AG20443 (cell line): ENCODE measurements at places on chromosomes 13 and 19.
A peak's percentile ranks its signal among the peaks of the same experiment; 100 is the strongest.

DNA sequence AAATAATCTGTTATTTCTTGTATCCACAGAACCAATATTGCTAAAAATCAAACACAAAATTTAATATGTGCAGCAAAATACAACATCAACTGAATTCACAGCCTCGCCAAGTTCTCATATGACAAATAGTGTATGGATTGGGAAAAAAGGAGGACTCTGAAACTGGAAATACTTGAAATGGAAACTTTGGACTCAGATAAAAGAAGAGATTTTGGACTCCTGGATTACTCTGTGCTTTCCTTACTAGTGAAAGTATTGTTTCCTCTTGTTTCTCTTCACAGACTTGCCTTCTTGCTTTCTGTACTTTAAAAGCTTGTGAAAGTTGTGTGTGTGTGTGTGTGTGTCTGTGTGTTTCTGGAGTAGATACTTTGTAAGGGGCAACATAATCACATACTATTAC is 1596.3 kb downstream of the PCDH9 start:
- no peak for DNase-seq

DNA sequence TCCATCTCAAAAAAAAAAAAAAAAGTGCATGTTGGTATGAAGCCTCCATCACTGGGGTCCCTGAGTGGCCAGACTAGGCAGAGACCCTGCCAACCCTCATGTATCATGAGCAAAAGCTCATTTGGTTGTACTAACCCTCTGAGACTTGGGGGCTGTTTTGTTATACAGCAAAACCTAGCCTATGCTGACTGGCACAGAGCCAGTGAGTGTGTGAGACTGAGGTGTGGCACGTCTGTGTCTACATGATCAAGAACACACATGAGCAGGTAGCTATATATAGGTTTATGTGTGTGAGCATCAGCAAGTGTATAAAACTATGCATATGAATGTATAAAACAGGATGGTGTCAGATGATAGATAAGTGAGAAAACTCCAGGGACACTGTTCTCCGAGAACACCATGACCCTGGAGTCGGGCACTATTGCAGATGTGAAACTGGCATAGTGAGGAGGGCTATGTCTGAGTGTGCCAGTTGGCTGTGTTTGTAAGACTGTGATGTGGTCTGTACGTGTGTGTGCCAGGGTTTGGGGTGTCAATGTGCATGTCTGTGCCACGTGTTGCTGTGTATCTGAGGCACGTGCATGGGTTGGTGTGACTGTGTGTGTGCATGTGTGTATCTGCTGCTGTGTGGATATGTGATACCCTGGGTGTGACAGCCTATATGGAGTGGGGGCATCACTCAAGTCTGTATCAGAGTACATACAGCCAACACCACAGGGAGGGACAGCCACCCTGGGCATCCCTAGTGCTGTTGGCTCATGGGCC is 44.5 kb downstream of the OLFM2 start:
- no peak for DNase-seq

GRCh38 chr13:112605531-112605990 is 17.6 kb upstream of the TUBGCP3 start:
- DNase-seq, result peak; percentile 46

DNA sequence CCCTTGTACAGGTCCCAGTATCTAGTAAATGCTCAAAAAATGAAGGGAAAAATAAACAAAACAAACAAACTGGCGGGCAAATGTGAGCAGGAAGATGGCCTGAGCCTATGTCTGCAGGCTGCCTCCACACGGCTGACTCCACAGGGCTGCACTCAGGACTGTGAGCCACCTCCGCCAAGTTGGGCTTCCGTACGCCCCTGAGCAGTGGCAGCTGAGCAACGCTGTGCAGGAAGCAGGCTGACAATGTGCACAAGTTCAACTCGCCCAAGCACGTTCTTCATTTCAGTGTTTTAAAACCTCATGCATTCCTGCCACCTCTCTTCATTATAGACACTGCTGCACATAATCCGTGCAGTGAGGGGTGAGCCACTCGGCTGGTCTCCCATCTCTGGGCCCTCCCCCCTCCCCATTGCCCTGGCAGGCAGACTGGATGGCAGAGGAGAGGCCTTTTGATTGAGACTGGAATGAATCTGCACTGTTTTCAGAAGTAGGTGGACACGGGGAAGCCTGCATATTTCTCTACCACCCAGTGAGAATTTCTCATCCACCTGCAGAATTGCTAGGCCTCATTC is 915.3 kb downstream of the UQCRFS1 start:
- no peak for DNase-seq

GRCh38 chr13:73433890-73434289 is 375.1 kb downstream of the KLF5 start:
- DNase-seq, result no peak

DNA sequence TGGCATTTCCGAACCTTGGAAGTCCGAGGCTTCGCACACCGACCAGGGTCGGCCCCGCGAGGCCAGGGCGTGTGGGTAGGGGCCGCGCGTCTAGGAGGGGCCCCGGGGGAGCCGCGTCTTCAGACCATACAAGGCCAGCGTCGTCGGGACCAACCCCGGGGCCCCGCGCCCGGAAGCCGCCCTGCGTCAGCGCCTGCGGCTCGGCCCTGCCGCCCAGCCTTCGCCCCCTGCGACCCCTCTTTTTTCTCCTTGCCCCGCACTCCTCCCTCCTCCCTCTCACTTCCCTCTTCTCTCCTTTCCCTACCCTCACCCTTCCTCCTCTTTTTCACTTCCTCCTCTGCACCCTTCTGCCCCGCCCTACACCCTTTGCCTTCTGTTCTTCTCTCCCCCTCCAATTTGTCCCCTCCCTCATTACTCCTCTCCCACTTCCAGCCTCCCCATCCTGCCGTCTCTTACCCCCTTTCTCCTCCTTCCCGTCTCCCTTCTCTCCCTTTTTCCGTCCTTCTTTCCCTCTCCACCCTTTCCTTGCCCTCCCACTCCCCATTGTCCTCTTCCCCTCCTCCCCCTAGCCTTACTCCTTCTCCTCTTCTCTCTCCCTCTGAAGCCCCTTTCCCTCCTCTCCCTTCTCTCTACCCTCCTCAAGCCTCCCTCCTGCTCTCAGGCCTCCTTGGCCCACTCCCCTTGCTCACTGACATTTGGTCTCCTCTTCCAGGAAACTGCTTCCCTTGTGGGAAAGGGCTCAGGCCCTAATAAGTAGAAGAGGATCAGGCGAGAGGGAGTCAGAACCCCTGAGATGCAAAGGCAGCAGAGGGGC is 2.2 kb upstream of the PLEKHG2 start:
- peak; percentile 51 for DNase-seq

DNA sequence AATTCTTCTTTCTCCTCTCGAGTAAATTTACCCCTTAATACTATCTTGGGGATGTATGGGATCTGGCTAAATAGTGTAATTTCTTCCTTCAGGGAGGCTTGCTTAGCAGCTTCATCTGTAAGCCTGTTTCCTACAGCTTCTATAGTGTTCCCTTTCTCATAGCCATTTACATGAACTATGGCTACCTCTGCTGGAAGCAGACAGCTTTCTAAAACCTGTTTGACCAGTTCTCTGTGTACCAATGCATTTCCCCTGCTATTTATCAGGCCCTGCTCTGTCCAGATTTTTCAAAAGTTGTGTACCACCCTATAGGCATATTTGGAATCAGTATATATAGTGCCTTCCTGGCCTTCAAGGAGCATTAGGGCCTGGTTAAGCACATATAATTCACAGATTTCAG is 113.6 kb upstream of the PCDH9 start:
- DNase-seq, result no peak

DNA sequence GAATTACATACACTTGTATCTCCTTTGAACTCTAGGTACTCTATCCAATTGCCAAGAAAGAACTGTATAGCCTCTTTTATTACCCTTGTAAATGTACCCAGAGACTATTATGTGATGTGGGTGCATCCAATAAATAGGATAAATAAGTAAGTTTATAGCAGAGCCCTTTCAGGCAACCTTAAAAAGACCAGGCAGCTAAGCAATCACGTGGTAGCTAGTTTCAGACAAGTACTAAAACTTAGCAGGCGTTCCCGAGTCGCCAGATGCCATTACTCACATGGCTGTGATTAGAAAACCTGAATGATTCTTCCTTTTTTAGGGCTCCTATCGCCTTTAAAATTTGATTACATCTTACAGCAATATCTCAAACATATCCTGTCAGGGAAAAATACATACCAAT is 1303.0 kb downstream of the EFNB2 start:
- peak; percentile 11 for DNase-seq

- no peak for DNase-seq
Measured at GRCh38 chr13:42075517-42075916, 27.1 kb downstream of the DGKH start.

- DNase-seq, result no peak
Measured at GRCh38 chr19:4991538-4991937, 22.6 kb downstream of the KDM4B start.

GRCh38 chr19:56841193-56841543 is 642 bp upstream of the PEG3 start:
- DNase-seq, result no peak

GRCh38 chr13:39768962-39769361 is 113.5 kb downstream of the COG6 start:
- no peak for DNase-seq

GRCh38 chr19:2488942-2489731 is 13.2 kb downstream of the GADD45B start:
- peak; percentile 71 for DNase-seq

DNA sequence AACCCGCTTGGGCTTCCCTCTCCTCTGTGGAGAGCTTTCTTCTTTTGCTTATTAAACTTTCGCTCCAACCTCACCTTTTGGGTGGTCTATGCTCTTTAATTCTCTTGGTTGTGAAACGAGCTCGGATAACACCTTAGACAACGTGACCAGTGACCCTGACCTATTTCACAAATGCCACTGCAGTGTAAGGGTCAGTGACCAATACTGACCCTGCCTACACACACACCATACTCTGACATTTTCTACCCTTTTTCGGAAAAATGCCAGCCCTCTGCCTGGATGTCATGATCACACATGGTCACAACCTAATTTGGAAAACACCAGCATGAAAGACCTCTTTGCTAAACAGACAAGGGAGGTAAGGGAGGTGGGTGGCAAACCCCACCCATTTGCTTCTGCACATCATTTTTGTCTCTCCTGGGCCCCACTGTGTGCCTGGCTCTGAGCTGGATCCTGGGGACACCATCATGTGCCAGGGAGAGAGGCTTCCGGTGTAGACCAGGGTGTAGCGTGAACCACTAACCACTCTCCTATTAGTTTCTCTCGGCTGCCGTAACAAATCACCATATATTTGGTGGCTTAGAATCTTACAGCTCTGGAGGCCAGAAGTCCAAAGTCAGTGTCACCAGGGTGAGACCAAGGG is 9.9 kb downstream of the ETFB start:
- DNase-seq, result no peak

DNA sequence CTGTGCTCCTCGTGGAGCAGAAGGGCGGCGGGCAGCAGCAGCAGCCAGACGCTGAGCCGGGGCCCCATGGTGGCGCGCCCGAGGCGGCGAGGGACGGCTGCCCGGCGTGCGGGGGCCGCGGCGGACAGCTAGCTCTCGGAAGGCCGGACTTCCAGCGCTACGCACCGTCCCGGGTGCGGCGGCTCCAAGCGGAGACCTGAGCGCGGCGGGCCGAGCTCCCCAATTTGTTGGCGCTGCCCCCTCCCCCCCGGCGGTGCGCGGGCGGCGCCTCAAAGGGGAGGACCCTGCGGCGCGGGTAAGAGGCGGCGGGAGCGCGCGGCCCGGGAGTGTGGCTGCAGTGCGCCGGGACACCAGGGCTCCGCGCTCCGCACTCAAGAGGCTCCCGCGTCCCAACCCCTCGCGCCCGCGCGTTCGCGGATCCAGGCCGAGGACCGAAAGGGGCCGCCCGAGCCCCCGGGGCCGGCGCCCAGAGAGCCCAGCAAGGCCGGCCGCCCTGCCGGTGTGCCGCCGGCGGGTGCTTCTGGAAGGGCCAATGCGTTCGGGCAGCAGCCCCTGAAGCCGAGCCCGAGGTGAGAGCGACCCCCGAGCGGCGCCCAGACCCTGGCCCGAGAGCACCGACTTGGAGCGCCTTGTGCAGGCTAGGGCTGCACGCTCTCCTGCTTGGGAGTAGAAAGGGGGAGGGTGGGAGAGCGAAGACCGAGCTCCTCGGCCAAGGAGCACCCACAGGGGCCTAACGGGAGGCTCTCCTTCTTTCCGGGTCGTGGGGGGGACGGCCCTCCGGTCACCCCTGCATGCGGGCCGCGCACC is at the start of the genes COL4A1 and COL4A2:
TSS of gene COL4A1 (minus strand) at position 198 of the 807 bp plus-strand sequence. CDS start at position 68, 130 bp downstream.
TSS of gene COL4A2 (plus strand) at position 325 of the 807 bp plus-strand sequence. CDS start 620 bp downstream, outside the sequence.
- DNase-seq, result peak; percentile 72

- DNase-seq, result no peak
Measured at GRCh38 chr13:52615812-52616211, 26.4 kb upstream of the HNRNPA1L2 start.

- DNase-seq, result no peak
Measured at GRCh38 chr19:55676383-55676782, 1.4 kb downstream of the EPN1 start.

GRCh38 chr13:39016087-39016486 is 21.8 kb downstream of the PROSER1 start:
- DNase-seq, result no peak

DNA sequence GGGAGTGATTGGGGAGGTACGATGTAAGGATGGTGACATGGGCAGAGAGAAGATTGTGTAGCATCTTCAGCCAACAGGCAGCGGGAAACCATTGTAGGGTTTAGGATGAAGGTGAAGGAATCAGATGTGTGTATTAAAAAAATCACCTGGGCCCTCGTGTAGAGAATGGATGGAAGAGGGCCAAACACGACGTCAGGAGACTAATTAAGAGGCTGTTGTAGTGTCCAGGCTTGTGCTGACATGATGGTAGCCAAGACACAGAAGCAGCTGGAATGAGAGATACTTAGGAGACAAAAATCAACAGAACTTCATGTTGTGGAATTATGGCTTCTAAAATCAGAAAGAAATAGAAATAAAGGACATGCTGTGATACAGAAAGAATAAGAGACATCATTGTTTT is 41.2 kb upstream of the ARGLU1 start:
- no peak for DNase-seq

GRCh38 chr19:18123819-18124218 is 26.2 kb downstream of the MAST3 start:
- DNase-seq, result no peak

- DNase-seq, result peak; percentile 11
Measured at GRCh38 chr19:38559428-38560401, 58.0 kb downstream of the MAP4K1 start.

DNA sequence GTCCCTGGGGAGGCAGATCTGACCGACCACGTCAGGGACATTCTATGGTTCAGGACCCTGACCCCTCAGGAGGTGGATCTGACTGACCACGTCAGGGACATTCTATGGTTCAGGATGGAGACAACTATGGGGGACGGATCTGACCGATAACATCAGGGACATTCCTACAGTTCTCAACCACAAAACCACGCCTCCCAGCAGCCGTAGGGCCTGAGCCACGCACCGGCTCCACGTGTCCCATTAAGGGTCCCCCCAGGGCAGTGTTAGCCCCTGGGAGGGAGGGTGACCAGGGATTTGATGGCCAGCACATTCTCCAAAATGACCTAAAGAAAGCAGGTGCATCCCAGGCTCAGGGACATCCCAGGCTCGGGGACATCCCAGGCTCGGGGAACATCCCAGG is 49.0 kb upstream of the C13orf46 start:
- DNase-seq, result no peak
